ENCODE measurements at places on chromosomes 7 and 10. TPM values are rescaled to one million over a fixed set of nuclear protein-coding genes. Genes with fewer than 3 reads are reported as not detected.

- H3K4me3 ChIP-seq = no peak overlapping the region
- DNase-seq = no peak
- H3K4me1 ChIP-seq = no peaks in the 10 kb centered on the region
- no peaks in the 10 kb centered on the region for H3K36me3 ChIP-seq
- H3K27ac ChIP-seq = no peak overlapping the region
Observed at GRCh38 chr7:117285826-117286225, 37.0 kb downstream of the WNT2 start.

COL28A1 gene
- 0.10 TPM for total RNA-seq

GRCh38 chr10:30878920-30879319 is 152.7 kb downstream of the ZNF438 start:
- H3K27me3 ChIP-seq = no peaks in the 10 kb centered on the region
- no peak overlapping the region for H3K27ac ChIP-seq
- no peaks in the 10 kb centered on the region for H3K4me1 ChIP-seq
- H3K36me3 ChIP-seq = no peaks in the 10 kb centered on the region
- H3K4me3 ChIP-seq = no peak overlapping the region

- DNase-seq = peak; percentile 66
- no peaks in the 10 kb centered on the region for H3K36me3 ChIP-seq
- peaks cover 41% of the 10 kb centered on the region for H3K4me1 ChIP-seq
- peak overlapping the region; percentile 96 for H3K4me3 ChIP-seq
Observed at GRCh38 chr10:101840741-101841453, 2.7 kb downstream of the KCNIP2 start.

GRCh38 chr7:120806669-120807068 is 51.3 kb downstream of the TSPAN12 start:
- no peaks in the 10 kb centered on the region for H3K36me3 ChIP-seq
- DNase-seq = no peak
- H3K27me3 ChIP-seq = peaks cover 31% of the 10 kb centered on the region
- H3K4me3 ChIP-seq = no peak overlapping the region
- H3K4me1 ChIP-seq = no peaks in the 10 kb centered on the region
- no peak overlapping the region for H3K27ac ChIP-seq

DNA sequence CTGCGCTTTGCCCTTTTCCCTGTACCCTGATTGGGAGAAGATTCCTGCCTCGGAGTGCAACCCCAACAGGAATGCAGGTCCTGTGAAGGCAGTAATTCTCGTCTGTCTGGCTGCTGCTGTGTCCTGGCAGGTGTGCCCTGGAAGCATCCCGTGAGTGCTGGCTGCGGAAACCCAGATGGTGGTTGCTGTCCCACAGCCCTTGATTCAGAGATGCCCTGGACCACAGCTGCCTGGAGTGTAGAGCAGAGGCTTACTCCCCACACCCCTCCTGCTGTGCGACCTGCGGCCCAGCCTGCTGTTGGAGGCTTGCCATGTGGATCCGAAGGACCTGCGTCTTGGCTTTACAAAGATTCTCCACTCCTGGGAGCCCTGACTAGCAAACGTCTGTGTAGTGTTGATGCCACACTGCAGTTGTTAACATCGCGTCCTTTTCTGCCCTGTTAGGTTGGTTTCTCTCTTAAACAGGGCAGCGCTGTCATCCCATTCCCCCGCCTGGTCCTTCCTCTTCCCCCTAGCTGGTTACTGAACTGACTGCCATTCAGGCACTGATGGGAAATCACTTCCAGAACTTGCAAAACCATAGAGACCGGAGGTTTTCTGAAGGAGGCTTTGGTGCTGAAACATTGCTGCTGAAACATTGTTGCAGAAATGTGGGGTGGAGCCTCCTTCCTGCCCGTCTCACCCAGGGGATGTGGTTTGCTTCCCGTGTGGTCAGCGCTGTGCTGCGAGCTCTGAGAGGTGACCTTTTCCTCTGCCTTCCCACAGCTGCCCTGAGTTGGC is 53.3 kb downstream of the DNAJB6 start:
- H3K27me3 ChIP-seq = no peaks in the 10 kb centered on the region
- DNase-seq = no peak
- H3K36me3 ChIP-seq = no peaks in the 10 kb centered on the region
- H3K27ac ChIP-seq = peak overlapping the region; percentile 93
- H3K4me3 ChIP-seq = peak overlapping the region; percentile 89

NME8 gene
- total RNA-seq = not detected

All from T-helper 17 cell (primary cell).